Dermis microvascular lymphatic vessel endothelial cell (primary cell): ENCODE measurements at places on chromosomes 6 and 20. TPM values are rescaled to one million over a fixed set of nuclear protein-coding genes. Genes with fewer than 3 reads are reported as not detected.

Gene UBE3D
- 2.4 and 2.6 TPM in 2 replicates for total RNA-seq

Gene GTSF1L
- total RNA-seq = not detected in 2 replicates

Gene SYNDIG1
- not detected in 2 replicates for total RNA-seq

Gene STX11
- total RNA-seq = 13.0 and 21.1 TPM in 2 replicates

Gene SIRPB1
- total RNA-seq = 1.3 TPM in 2 replicates
